Activated T-helper 1 cell treated with anti-CD3 and anti-CD28 coated beads, Interleukin-2, amount 50 U/mL, for 16 hours (primary cell): ENCODE measurements at places on chromosomes 2 and 18.

DNA sequence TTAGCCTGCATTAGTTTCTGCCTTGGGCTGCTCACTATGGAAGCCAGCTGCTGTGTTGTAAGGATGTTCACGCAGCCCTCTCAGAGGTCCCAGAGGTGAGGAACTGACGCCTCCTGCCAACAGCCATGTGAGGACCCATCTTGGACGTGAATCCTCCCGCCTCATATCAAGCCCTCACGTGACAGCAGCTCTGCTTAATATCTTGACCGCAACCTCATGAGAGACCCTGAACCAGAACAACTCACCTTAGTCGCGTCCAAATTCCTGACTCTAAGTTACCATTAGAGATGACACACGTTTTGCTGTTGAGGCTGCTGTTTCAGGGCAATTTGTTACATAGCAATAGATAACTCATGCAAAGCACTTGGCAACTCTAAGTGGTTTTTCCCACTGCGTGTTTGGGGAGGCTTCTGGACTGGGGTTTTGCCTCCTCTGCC lies 97.7 kb downstream of the TMEM17 start:
- no peak for DNase-seq

DNA sequence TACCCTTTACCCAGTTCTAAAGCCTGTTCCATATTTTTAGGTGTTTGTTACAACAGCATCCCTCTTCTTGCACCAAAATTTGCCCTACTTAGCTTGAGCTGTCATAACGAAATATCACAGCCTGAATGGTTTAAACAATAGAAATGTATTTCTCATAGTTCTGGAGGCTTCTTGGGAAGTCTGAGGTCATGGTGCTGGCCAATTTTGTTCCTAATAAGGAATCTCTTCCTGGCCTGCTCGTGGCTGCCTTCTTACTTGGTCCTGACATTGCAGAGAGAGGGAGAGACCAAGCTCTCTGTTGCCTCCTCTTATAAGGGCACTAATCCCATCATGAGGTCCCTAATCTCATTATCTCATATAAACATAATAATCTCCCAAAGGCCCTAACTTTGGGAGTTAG lies 267.8 kb downstream of the PID1 start:
- DNase-seq = no peak

GRCh38 chr2:144401036-144401435 lies 118.9 kb downstream of the ZEB2 start:
- DNase-seq = no peak

GRCh38 chr18:54229421-54230059 lies 5.1 kb upstream of the MBD2 start:
- DNase-seq = no peak

DNA sequence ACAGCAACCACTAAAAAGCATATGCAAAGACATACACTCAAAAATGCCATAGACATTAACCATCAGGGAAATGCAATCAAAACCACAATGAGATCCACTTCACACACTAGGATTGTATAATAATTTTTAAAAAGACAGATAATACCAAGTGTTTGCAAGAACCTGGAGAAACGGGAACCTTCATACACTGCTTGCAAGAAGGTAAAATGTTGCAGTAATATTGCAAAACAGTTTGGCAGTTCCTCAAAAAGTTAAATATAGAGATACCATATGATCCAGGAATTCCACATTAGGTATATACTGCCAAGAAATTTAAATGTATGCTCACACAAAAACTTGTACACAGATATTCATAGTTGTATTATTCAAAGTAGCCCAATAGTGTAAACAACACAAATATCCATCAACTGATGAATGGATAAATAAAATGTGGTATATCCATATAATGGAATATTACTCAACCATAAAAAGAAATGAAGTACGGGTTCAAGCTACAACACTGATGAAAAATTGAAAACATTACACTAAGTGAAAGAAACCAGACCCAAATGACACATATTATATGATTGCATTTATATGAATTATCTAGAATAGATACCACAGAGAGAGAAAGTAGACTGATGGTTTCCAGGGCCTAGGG lies 14.7 kb upstream of the CHMP3 start:
- DNase-seq = no peak

DNA sequence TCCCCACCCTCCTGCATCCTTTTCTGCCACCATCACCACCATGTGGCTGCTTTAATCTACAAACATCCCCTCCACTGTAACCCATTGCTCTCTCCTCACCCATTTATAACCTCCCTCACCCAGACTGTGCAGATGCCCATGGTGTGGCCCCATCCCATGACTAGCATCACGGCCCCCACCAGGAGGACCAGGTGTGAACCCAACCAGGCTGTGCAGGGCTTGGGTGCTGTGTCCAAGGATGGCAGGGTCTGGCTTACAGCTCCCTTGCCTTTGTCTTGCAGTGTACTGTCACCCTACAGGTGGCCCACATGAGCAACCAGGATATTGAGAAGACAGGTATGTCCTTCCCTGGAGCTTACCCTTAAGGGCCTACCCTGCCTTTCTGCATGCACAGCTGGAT lies 6.8 kb downstream of the FER1L5 start:
- no peak for DNase-seq

DNA sequence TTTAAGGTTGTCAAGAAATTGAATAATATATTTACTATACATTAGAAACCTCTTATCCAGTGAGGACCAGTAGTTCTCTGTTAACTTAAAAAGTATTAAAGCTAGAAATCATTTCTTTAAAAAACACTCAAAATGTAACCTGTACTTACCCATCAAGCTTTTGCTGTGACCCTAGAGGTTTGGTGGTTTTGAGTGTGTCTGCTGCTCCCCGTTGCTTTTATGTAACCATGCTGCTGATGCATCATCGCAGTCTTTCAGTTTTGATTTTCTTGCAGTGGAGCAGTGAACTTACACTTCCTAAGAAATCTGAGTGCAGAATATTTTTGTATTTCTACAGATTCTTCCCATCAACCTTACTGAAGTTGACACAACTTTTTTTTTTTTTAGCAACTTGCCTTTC lies 34.2 kb downstream of the MRPS9 start:
- no peak for DNase-seq

DNA sequence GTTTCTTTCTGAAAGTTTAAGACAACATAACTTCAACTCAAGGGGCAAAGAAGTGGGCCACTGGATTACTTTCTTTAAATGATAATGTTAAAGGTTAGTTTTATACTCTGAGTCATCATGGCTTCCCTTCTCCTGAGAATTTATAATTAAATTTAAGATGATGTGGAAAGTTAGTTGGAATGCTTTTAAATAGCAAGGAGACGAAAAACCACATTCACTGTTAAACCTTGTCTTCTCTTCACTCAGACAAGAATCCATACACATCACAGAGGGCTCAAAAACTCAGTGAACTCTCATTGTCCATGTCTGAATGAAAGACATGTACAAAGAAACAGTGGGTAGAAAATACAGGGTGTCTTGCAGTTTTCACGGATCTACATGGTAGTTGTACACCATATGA lies 65.6 kb downstream of the COL5A2 start:
- DNase-seq = no peak

DNA sequence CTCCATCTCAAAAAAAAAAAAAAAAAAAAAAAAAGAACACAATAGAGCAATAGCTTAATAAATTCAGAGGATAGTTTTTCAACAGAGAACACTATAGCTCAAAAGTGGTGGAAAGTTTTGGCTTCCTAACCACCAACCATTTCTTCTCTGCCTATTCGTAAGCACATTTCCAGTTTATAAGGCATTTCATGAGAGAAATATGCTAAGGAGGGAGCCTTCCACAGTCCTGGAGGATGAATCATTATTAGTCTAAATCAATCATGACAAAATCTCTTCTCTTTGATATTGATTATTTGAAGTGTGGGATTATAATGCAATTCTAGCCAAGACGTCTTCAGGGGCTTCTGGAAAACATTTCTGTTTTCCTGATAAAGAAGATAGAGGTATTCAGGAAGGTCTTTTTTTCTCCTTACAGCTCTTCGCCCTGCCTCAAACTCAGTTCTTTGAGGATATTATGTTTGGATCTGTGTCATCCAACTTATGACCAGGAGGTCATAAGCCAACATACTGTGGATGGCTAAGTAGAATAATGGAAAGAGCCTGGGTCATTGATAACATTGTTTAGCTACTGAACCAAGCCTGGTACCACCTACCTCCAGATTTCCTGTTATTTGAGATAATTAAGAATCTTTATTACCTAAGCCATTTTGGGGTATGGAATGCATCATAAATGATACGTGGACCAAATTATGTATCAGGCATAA lies 207.3 kb downstream of the TRIB2 start:
- no peak for DNase-seq

GRCh38 chr2:61471905-61472805 lies 1.3 kb upstream of the USP34 start:
- no peak for DNase-seq

DNA sequence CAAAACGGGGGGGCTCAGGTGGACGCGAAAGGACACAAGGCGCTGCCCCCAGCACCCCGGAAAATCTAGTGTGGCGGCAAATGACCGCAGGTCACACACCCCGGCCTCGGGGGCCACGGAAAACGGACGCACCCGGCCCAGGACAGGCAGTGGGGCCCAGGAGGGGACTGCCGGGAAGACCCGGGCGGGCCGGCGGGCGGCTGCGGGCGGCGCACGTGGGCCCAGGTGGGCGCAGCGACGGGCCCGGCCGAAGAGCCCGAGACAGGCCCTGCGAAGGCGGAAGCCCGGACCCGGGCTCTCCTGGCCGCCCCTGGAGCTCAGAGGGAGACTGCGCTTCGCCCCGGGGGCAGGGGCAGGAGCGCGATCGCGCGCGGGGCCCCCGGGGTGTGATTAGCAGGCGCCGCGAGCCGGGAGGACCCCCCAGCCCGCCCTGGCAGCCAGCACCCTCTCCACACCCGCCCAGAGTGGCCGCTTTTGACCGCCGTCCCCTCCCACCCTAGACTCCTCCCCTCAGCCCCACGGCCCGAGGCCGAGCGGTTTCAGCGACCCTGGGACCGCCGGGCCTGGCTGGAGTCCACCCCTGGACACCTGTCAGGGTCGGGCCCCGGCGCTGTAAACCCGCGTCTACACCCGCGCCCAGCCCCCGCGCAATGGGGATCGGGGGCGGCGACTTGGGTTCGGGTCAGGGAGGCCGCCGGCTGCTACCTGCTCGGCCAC lies 773 bp downstream of the MBP start:
- DNase-seq = no peak

DNA sequence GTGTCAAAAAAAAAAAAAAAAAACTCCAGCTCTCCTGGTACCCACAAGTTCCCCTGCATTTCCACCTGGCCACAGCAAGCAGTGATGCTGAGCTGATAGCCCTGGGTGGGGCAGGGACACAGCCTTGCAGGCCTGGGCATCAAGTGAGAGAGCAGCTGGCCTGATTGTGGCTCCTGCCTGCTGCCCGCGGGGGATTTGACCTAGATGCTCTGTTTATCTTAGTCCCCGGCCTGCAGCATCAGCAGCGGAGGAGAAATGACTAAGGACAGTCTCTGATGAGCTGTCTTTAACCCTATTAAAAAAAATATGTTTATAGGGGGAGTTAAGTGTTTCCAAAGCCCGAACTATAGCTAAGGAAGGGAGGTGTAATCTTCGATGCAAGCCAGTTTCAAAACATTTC lies 102.6 kb downstream of the MTCL1 start:
- no peak for DNase-seq

GRCh38 chr18:37249171-37249886 lies 316.3 kb downstream of the CELF4 start:
- DNase-seq = no peak

DNA sequence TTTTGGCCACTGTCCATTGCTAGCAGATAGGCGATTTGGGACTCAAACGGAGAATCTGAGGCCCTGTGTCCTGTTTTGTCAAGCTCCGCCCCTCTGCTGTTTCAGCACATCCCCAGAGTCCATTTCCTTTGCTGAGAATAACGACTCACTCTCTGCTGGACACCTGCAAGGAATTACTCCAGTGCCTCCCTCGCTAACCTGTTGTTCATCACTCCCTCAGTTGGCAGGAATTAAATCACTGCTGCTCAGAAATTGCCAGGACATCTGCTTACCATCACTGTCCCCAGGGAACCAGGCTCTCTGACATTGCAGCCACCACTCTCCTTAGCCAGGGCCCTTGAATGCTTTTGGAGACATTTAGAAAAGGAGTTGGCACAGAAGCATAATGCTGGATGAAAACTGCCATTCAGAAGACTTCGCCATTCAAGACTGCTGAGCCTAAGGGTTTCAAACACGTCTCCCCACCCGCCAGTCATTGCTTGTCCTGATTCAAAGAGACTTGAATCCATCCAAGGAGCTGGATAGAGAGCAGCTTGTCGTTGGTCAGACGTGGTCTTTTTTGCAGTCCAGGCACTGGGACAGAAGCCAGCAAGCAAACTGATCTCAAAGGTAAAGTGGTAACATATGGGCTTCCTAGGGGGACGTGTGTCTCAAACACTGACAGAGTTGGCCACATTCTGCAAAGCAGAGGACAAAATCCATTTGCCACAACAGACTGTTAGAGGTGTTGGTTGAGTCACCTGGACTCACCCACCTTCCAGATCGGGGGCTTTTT lies 155.3 kb downstream of the UXS1 start:
- no peak for DNase-seq

DNA sequence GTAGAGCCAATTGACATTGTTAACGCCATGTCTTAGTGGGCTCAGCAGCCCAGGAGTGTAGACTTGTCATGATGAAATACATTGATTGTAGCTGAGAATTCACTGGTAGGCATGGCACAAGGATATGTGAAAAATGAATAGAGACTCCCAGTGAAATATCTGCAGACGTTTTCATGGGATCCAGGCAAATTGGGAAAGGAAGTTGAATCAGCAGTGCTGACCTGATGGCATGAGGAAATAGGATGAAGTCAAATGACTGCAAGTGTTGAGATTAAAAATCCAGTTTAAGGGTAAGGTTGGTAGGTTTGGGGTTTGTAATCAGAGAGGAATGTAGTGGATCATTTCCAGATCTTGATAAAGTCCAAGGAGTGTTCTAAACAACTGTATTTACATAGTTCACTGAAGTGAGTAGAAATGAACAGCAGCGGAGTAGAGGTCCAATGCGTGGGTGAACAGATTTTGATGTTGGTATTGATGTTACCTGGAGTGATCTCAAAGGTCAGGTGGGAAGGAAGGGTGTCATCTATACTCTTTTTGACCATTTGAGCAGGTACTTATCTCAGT lies 24.6 kb downstream of the INSIG2 start:
- DNase-seq = no peak
